B cell (primary cell): ENCODE measurements at places on chromosomes 12 and 14. TPM values are rescaled to one million over a fixed set of nuclear protein-coding genes. Genes with fewer than 3 reads are reported as not detected.

DNA sequence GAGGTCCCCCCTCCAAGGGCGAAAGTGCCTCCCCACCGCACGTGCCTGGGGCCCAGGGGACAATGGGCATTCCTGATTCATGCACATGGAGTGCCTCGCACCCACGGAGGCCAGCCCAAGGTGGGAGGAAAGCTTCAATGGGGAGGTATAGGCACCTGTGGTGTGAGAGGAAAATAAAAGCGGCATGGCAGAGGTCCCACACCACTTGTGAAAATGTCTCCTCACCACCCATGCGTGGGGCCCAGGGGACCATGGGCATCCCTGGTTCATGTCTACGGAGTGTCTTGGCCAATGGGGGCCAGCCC, 384.7 kb downstream of the ALG10 start:
- no peak for DNase-seq

GRCh38 chr12:27709932-27710591, 570 bp upstream of the MRPS35 start:
- no peak for DNase-seq

SERPINA3 gene
- polyA plus RNA-seq = not detected in 2 replicates

- no peak for DNase-seq
Observed at GRCh38 chr12:104792570-104792969, 165.5 kb downstream of the SLC41A2 start.

GRCh38 chr12:56160193-56160763, 2.1 kb downstream of the MYL6 start:
- DNase-seq = no peak

DNA sequence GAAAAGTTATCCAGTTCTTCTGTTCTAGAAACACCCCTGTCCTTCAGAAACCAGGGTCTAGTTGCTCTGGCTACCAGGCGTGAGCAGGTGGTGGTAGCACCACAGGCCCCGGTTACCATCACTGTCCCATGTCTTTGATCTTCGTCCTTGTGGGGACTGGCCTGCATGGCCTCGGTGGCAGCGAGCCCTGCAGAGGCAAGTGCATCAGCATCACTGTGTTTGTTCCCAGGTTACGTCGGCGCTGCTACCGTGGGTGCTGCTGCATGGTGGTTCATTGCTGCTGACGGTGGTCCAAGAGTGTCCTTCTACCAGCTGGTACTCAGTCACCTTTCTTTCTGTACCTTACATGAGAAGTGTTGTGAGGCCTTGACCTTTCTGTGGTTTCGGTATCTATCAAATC, 58.9 kb downstream of the ANAPC7 start:
- DNase-seq = no peak

DNA sequence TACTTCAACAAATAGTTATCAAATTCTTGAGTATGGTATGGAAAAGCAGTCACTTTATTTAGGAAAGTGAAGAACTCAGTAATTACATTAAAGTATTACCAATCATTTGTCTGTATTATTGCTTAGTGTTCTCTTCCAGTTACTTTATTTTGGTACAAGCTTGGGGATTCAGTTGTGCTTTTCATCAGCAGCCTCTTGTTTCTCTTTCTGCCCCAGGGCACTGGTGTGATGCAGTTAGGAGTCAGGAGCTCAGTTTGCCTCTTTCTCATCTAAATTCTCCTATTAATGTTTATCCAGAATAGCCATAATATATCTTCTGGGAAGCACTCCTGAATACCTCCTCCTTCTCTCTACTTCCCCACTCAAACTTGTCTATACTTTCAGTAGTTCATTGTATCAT, 25.7 kb downstream of the PMCH start:
- DNase-seq = no peak

GRCh38 chr14:94046696-94047250, 20.6 kb downstream of the OTUB2 start:
- DNase-seq = no peak

GRCh38 chr12:40224439-40225291, at the start of gene LRRK2:
Gene LRRK2 (plus strand): TSS chr12:40224997. CDS start chr12:40225132, 135 bp downstream.
- peak; percentile 94 for DNase-seq

CATSPERB gene
- 0.07 and 0.18 TPM in 2 replicates for polyA plus RNA-seq

- DNase-seq = no peak
Observed at GRCh38 chr12:65584016-65584415, 240.3 kb upstream of the HMGA2 start.

EIF2B1 gene
- 48.9 and 59.0 TPM in 2 replicates for polyA plus RNA-seq

DNA sequence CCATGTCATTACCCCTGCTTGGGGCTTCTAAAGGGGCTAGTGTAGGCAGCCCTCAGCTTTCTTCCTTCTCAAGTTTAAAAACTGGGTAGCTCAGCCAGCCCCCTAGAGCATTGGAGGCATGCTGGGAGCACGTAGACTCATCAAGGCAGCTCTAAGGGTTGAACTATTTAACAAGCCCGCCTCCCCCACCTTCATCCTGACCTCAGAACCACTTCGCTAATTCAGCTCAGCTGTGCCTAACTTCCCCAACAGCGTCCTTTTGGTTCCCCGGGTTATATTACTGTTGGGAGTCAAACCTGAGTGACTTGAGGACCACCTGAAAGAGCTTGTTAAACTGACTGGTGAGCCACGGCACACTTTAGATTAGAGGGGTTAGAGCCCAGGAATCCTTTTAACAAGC, 30.1 kb downstream of the MAX start:
- DNase-seq = no peak

- no peak for DNase-seq
Observed at GRCh38 chr12:114931025-114931424, 247.1 kb upstream of the TBX3 start.

DRAM1 gene
- polyA plus RNA-seq = 2.1 and 2.7 TPM in 2 replicates

CCDC197 gene
- polyA plus RNA-seq = not detected in 2 replicates

DNA sequence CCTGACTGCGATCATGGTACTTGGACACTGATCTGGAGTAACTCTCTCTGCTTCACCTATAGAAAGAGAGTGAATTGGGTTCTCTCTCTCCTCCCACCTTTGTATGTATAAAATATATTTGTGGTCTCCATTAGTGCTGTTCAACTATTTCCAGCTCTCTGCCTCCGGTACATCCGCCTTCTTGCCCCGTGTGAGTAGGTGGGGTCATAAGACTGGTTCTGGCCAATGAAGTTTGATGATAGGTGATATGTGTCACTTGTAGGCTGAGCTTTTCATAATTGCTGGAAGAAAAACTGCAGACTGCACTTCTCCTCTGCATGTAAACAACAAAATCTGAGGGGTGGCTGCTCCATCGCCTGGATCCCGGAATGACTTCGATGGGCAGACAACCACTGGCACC, 210.4 kb downstream of the EXOC5 start:
- DNase-seq = no peak

RNASE4 gene
- 1.2 and 1.8 TPM in 2 replicates for polyA plus RNA-seq

- no peak for DNase-seq
Observed at GRCh38 chr14:104887623-104888488, 22.8 kb downstream of the CEP170B start.

DNA sequence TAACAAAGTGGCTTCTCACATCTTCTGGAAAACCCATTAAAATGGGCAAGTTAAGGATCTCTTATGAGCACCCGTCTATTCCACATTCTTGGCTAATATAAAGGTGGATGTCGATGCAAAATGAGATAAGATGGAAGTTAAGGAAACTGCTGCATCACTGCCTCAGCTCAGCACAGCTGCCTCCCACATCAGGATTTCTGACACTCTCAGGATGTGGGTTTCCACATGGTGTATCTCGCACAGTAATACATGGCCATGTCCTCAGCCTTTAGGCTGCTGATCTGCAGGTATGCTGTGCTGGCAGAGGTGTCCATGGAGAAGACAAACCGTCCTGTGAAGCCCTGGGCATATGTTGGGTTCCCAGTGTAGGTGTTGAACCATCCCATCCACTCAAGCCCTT, 1348.0 kb downstream of the TMEM121 start:
- DNase-seq = no peak
